RWPE1 (cell line): ENCODE measurements at places on chromosomes 3 and 15.

GRCh38 chr3:45140141-45140769 lies 5.9 kb downstream of the CDCP1 start:
- peak; percentile 51 for DNase-seq

- no peak for DNase-seq
Measured at GRCh38 chr15:85091990-85092389, 110.3 kb downstream of the PDE8A start.

GRCh38 chr3:190083635-190084034 lies 37.1 kb downstream of the P3H2 start:
- DNase-seq, result no peak

GRCh38 chr3:138389841-138390581 lies 41.6 kb downstream of the MRAS start:
- peak; percentile 91 for DNase-seq

DNA sequence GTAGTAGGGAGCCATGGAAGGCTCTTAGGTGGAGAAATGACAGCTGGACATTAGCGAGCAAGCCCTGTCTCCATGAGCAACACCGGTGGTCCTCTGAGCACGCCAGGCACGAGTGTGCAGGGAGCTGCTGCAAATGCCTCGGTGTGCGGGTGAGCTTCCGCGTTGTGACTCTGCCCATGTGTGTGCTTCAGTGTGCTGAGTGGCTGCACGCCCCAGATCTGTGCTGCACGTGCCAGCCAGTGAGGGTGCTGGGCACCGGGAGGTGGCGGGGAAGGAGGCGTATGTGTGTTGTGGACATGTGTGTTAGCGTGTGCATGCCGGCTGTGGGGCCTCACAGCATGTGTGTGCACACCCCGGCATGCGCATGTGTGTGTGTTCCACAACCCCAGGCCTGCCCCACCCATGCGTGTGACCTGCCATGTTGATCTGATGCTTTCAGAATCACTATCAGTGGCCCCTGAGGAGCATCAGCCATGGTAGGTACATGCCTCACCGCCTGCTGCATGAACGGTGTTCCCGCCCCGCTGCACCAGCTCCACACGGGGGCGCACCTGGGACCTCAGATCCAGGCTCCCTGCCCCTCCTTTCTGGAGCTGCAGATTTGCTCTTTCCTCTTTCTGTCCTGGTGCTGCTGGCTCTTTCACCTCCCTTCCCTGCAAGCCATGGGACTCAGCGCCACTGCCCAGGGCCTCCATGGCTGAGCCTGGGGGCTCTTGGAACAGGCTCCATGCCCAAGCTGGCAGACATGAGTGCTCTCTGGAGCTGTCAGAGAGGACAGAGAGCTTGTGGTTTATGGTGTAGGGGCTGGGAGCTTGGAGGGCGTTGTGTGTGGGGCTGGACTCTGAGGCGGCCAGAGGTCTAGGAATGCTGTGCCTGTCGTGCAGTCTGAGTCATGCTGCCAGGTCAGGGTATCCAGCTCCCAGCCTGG lies 169.4 kb downstream of the TBC1D2B start:
- no peak for DNase-seq

DNA sequence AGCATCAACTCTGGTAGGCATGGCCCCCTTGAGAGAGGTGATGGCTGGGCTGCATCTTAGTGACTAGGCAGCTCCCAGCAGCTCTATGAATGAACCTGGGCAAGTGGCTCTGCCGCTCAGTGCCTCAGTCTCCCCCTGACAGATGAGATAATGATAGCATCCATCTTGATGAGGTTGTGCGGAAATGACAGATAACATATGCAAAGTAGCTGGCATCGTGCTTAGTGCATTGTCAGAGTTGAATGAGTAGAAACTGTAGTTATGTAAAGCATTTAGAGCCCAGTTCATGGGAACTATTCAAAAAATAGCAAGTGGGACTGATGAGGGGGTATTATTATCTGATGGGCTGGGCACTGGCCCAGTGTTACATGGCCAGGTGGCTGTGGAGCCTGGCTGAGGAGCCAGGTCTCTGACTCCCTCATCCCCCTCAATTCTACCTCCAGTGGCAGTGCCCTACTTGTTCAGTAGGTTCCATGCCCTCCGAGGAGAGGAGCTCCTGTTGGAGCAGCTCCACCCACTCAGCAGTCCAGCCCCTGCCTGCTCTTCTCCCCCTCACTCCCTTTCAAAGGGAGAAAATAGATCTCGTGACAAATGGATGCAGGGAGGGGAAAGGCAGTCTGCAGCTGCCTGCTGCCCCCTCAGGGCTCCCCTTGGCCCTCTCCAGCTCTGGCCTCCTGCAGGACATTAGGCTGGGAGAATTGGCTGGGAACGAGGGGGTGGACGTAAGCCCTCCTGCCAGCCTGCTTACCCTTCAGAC lies 6.6 kb downstream of the PRKCD start:
- no peak for DNase-seq

DNA sequence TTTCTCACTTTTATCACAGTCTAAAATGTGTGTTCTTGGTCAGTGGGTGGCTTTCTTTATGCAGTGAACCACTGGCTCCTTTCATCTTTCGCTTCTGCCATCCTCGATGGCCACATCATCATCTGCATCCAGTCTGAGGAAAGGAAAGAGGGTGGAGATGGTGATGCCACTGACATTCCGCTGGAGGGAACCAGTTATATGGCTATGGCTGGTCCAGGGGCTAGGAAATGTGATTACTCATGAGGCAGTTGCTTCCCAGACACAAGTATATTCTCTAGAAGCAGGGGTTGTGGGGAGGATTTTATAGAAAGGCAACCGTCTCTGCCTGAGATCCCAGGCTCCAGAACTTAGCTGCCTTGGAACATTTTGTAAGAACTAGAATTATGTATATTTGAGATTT lies 246.7 kb upstream of the AZI2 start:
- DNase-seq, result peak; percentile 1

GRCh38 chr3:47228088-47228487 lies 54.5 kb downstream of the KIF9 start:
- DNase-seq, result no peak

DNA sequence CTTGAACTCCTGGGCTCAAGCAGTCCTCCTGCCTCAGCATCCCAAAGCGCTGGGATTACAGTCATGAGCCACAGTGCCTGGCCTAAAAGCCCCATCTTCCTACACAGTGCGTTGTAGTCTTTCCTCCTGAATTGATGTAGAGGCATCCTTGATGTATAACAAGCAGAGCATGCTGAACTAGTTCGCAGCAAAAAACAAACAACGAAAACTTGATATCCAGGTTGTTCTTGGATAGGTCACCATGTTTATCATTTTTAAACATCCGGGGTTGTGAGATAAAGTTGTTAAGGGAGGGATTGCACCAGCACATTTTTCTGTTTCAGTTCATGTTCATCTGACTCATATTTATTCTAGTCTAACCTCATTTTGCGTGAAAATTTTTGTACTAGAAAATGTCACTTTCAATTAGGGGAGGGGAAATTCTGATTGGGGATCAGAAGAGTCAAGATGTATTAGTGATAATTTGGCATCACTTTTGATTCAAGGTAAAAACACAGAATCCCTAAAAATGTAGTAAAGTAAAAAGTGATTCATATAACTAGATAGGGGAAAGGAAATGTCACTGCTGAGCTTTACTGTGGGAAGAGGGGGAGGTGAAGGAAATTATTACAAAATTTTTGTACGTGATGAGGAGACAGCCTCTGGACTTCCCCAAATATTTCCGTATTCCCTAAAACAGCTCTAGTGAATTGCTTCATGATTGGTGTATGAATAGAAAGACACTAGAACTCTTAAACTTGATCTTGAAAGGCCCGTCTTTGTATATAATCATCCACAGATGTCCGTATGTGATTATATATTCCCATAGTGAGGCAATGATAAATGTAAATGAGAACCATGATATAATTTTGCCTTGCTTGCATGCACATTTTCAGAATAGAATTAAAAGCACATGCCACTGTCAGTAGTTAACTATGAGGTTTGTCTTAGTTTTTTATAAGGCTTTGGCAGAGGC lies 22.9 kb downstream of the RAB8B start:
- no peak for DNase-seq

- DNase-seq, result no peak
Measured at GRCh38 chr3:42706721-42707619, 4.4 kb upstream of the HHATL start.

- no peak for DNase-seq
Measured at GRCh38 chr3:46966811-46967210, 9.7 kb downstream of the CCDC12 start.

- no peak for DNase-seq
Measured at GRCh38 chr3:52200981-52201679, 3.2 kb downstream of the ALAS1 start.

DNA sequence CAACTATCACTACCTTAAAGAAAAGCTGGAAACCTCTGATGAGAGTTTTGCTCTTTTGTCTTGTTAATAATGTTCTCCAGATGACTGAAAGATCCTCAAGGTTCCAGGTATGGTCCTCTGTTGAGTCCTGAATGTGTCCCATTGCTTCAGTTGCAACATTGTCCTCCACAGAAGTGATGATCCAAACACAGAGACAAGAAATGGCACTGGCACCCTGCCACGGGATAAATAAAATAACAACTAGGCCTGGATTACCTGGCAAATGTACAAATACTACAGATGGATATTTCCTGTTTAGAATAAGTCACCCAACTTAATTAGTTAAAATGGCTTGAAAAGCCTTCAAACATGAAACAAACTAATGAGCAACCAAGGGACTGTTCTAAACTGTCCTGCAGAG lies 58.3 kb downstream of the EIF3J start:
- no peak for DNase-seq

- no peak for DNase-seq
Measured at GRCh38 chr3:14885307-14885706, 62.1 kb upstream of the NR2C2 start.

- no peak for DNase-seq
Measured at GRCh38 chr15:34850121-34850520, 54.8 kb upstream of the ACTC1 start.

DNA sequence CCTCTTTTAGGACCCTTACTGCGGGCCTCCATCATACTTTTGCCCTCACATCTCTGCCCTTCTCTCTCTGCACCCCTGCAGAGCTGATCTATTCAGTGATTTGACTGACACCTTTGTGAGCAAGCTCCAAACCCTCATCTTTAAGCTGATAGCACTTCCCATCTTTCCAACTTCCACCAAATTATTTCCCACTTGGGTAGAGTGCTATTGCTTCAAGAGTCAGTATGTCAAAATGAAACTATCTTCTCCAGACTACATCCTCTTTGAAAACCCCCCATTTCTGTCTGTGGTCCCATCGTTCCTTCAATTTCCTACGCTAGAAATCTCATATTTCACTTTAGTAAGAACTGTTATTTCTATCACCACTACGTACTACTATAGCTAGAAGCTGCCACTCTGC lies 19.7 kb downstream of the ZWILCH start:
- no peak for DNase-seq

DNA sequence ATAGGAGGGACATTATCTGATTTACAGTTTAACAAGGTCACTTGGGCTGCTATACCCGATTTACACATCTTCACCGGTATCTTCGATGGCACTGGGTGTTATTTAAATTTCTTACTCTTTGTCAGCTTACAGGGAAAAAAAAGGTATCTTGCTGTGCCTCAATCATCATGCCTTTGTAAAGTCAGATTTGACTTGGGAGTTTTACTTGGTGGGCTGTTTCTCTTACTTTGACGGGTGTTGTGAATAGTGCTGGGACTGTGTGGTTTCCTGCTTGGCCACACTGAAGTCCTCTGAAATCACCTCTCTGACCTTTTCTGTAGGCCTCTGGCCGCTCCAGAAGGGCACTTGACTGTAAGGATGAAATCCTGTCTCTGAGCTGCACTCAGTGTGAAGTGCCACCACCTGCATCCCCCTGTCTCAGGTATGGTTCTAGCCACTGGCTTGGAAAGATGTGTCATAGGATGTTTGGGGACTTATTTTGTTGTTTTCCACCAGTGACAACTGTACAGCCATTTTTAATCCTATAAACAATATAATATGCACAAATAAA lies 3.1 kb upstream of the SLC24A1 start:
- DNase-seq, result no peak

DNA sequence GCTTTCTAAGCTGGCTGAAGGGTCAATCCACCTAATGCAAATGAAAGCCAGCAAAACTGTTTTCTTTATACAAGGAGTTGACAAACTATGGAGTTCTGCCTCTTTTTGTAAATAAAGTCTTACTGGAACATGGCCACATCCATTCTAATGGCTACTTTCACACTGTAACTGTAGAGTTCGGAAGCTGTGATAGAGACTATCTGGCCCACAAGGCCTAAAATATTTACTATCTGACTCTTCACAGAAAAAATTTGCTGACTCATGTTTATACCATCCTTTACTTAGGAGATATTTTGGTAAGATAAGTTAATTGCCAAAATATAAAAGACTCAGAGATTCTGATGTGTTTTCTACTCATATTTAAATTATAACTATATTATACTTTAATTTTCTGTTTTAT lies 93.7 kb upstream of the GK5 start:
- no peak for DNase-seq

GRCh38 chr3:59313365-59313764 lies 263.5 kb upstream of the CFAP20DC start:
- DNase-seq, result no peak

GRCh38 chr15:43513550-43513949 lies 3.9 kb upstream of the MAP1A start:
- no peak for DNase-seq

GRCh38 chr15:81504170-81504905 lies 130.3 kb upstream of the TMC3 start:
- DNase-seq, result peak; percentile 46
